ENCODE measurements at places on chromosomes 5 and 9. TPM values are rescaled to one million over a fixed set of nuclear protein-coding genes. Genes with fewer than 3 reads are reported as not detected.

DNA sequence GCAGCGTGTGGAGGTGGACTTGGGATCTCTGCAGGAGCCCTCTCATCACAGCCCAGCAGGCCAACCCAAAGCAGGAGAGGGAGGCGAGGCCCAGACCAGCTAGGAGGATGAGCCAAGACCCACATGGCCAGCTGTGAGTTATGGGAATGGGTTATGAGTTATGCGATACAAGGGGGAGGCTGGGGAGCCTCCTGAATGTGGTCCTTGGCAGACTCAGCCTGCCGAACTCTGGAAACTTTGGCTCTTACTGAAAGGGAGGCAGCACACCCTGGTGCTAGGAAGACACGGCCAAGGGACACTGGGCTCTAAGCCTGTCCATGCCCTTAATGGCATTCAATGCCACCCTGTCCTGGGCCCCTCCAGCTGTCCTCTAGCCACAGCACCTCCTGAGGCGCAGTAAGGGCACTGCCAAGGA, 7.7 kb upstream of the VAV2 start:
- no peak for DNase-seq

GRCh38 chr5:113296676-113297075, 138.1 kb downstream of the TSSK1B start:
- DNase-seq: no peak

- peak; percentile 73 for DNase-seq
These were observed 55.3 kb upstream of the POU4F3 start for GRCh38 chr5:146283344-146283761.

DNA sequence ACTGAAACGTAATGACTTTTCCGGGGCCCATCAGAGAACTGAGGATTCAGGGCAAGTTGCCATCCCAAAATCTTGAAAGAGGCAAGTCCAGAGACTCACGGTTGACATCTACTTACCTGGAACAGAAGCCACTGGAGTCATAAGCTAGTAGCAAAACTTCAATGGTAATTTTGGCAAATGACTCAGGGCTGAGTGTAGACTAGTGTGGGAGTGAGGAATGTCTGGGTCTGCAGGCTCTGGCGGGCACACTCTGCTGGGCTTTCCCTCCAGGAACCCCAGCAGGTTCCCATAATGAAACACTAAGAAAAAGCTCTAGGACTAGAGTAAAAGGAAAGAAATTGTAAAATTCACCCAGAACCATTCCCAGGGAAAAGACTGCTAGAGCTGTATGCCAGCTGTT, 122.9 kb upstream of the NFIL3 start:
- no peak for DNase-seq

GRCh38 chr9:127976498-127976897, 4.3 kb downstream of the EEIG1 start:
- DNase-seq: no peak

The PNPLA7 gene
- 1.9 TPM for total RNA-seq

The PDE6A gene
- not detected for total RNA-seq

The PCDHA9 gene
- total RNA-seq: not detected

Data from endothelial cell of umbilical vein (primary cell).